H9 (cell line): ENCODE measurements at places on chromosomes 1 and 21.

- no peak for DNase-seq
These were observed 93.0 kb upstream of the TENT5C start for GRCh38 chr1:117512728-117513321.

DNA sequence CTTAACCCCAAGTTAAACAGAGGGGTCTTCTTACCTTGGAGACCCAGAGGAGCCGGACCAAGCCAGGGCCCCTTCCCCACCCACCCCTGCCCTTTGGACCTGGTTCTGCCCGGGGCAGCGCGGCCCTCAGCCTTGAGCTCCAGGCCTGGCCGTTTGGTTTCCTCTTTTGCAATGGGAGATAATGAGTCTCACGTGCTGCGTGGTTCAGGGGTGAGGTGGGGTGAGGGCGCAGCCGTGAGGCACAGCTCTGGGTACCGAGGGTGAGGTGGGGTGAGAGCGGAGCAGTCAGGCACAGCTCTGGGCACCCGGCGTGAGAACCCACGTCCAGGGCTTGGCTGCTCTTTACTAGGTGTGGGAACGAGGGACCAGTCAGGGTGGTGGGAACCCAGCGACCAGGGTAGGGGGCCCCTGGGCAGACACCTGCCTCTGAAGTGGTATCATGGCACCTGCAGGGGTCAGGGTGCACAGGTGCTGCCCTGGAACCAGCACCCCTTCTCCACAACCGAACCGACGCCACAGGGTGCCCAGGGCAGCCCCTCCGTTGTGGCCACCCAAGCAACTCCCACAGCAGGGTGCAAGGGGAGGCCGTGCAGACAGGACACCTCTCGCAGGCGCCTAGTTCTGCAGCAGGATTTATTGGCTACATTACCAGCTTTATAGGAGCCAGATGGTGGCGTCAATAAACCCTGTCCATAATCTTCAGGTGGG is 182.2 kb downstream of the PRDM16 start:
- no peak for DNase-seq

- DNase-seq: no peak
These were observed 141.6 kb downstream of the MIS18A start for GRCh38 chr21:32137266-32137665.

GRCh38 chr1:52741259-52741658 is 15.0 kb downstream of the ZYG11B start:
- no peak for DNase-seq
